Mucosa of descending colon (tissue), 3 donors: ENCODE measurements at places on chromosomes 7 and 10. TPM values are rescaled to one million over a fixed set of nuclear protein-coding genes. Genes with fewer than 3 reads are reported as not detected.

LRGUK gene
- total RNA-seq: 0.47 TPM

ZNF804B gene
- 0.06 TPM for total RNA-seq

DNA sequence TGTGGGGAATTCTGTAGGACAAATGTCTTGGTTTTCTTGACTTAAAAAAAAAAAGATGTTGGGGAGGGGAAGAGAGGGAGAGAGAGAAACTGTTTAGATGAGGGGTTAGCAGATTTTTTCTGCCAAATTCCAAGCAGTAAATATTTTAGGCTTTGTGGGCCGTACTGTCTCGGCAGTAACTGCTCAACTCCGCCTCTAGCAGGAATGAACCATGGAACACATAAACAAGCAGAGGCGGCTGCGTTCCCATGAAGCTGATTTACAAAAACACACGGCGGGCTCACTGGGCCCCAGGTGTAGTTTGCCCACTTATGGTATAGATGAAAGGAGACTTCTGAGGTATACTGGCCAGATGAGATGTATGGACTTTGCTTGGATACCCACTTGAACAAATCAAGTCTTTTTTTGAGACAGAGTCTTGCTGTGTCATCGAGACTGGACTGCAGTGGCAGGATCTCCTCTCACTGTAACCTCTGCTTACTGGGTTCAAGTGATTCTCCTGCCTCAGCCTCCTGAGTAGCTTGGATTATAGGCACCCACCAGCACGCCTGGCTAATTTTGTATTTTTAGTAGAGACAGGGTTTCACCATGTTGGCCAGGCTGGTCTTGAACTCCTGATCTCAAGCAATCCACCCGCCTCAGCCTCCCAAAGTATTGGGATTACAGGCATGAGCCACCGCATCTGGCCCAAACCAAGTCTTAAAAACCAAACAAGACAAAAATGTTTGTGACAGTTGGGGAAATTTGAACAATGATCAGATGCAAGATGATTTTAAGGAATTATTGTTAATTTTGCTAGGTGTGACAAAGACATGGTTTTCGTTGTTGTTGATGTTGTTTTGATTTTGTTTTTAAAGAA lies 9.7 kb upstream of the ADAMTS14 start:
- DNase-seq: no peak

CCDC136 gene
- 4.1 TPM for total RNA-seq

GRCh38 chr7:44394636-44395035 lies 69.2 kb upstream of the CAMK2B start:
- DNase-seq: no peak

AASS gene
- total RNA-seq: 4.1 TPM

DNA sequence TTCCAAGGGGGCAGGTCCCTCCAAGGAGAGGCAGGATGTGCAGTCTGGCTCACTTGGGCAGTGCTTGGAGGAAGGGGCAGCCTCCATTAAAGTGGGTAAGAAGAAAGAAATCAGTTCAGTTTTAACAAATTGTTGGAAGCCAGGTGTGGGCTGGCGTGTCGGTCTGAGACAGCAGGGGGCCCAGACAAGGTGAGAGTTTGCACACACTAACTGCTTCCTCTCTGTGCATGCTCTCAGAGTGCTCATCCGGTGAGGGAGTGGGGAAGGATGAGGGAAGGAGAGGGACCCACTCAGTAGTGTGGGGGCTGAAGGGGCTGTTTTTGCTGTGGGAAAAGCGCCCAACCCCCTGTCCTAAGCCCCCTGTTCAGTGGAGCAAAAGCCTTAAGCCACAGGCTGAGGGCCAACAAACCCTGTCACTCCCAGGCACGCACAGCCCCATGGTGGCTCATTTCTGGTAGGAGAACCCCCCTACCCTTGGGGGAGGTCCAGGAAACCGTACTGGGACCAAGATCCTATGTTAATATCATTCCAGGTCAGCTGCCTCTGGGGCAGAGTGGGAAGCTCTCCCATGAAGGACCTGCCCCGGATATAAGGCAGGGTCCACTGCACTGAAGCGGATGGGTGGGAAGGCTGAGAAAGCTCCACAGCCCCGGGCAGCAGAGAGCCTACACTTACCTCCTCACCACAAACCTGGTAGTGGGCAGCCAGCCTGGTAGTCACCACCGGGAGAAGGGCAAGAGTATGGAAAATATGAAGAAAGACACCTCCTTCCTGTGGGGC lies 5.1 kb upstream of the PCBD1 start:
- no peak for DNase-seq

DNA sequence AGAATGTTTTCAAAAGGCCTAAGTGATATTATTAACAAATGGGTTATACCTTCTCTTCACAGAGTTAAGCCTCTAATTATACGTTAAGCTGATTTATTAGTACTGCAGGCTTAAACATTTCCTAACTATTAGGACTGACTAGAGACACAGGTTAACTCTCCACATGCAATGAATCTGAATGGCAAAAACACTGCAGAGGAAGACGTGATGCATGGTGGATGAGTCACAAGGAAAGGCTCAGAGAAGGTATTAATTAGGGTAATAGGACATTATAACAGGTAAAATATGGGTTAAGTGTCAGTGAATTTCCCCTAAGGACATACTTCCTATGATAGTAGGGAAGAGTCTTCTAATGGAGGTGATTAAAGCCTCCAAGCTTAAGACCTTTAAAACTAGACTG lies 24.7 kb upstream of the SEM1 start:
- no peak for DNase-seq

- no peak for DNase-seq
These were observed 27.2 kb upstream of the ZNF273 start for GRCh38 chr7:64875658-64876406.

GRCh38 chr7:158582089-158582456 lies 5.5 kb downstream of the PTPRN2 start:
- no peak for DNase-seq

- DNase-seq: no peak
These were observed 109.2 kb downstream of the TRIL start for GRCh38 chr7:28848906-28849305.

DNA sequence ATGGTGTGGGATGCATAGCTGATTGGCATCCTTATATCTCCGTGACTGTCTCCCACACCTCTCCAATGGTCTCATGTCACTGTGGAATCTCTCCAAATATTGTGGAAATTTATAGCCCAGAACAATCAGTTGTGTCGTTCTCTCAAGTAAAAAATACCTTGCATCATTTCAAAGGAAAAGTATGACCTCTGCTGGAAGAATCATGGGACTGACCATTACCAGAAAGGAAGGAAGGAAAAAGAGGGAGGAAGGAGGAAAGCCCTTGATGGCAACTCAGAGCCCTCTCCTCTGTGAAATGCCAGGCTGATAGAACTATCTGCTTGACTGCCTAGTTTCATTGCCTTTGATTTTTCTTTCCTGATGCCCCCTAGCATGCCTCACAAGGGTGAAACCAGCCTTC lies 76.3 kb downstream of the FOXI2 start:
- no peak for DNase-seq

DNA sequence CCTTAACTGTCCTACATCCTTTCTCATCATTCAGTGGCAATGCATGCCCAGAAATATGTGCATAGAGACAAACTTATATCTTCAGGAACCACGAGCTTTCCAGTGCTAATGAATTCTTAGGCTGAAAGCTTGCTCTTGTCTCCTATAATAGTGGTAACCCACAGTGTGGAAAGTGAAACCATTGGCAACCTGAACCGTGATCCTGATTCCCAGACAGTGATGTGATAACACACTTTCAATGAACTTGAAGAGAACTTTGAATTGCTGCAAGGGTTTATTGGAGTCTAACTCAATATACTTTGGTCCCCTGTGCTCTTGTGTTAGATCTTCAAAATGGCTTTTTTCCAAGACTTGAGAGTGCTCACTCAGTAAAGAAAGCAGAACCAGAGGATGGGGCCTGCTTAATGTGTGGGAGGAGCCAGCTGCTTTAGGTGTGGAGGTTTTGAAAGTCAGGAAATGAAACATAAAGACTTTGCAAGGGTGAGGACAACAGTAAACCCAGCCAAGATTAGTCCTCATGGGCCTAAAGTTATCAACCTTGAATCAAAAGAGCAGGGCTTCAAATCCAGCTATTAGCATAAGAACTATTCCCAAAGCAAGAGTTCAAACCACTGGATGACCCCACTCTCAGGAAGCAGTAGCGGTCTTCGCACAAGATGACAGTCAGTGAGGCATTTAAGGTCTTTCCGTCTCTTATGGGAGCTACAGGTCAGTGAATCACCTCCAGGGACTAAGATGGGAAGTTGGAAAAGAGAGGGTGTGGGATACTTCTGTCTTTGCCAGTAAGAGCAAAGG lies 332.4 kb upstream of the NRP1 start:
- no peak for DNase-seq

DNA sequence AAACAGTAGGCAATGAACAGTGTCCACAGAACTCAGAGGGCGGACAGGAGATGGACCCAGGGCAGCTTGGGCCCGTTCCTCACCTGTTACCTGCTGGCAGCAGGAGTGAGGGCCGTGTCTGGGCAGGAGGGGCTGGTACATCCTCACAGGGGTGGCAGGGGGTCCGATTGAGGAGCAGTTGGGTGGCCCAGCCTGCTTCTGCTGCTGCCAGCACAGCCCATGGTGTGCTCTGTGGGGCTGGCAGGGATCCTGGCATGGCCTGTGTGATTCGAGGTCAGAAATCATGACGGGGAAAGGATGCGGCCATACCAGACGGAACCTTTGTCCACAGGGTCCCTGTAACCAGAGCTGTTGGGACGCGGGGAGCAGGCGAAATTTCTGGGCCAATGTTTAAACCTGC lies 49.6 kb downstream of the INPP5A start:
- no peak for DNase-seq

- DNase-seq: peak; percentile 37
These were observed 54.9 kb downstream of the PDGFA start for GRCh38 chr7:464454-465401.

GRCh38 chr10:31353574-31353973 lies 34.6 kb downstream of the ZEB1 start:
- DNase-seq: no peak

GRCh38 chr7:111363099-111363498 lies 199.2 kb downstream of the IMMP2L start:
- DNase-seq: no peak
